ENCODE measurements at places on chromosomes 1 and 21. TPM values are rescaled to one million over a fixed set of nuclear protein-coding genes. Genes with fewer than 3 reads are reported as not detected.

EXTL1 gene
- 5.0 TPM for total RNA-seq

CELA3B gene
- total RNA-seq: not detected

ILDR2 gene
- 0.47 TPM for total RNA-seq

TMEM81 gene
- total RNA-seq: 0.76 TPM

TEDDM1 gene
- total RNA-seq: not detected

KDF1 gene
- 39.3 TPM for total RNA-seq

TRABD2B gene
- 2.6 TPM for total RNA-seq

MNDA gene
- 4.2 TPM for total RNA-seq

TMEM51 gene
- total RNA-seq: 12.2 TPM

HPCAL4 gene
- total RNA-seq: not detected

CELSR2 gene
- total RNA-seq: 145 TPM

SNIP1 gene
- 13.5 TPM for total RNA-seq

- H3K36me3 ChIP-seq: peaks cover 36% of the 10 kb centered on the region
- H3K4me3 ChIP-seq: no peak overlapping the region
- no peak overlapping the region for H3K27ac ChIP-seq
- DNase-seq: no peak
- H3K27me3 ChIP-seq: no peaks in the 10 kb centered on the region
Observed at GRCh38 chr1:51750218-51750617, 128.3 kb downstream of the NRDC start.

DNA sequence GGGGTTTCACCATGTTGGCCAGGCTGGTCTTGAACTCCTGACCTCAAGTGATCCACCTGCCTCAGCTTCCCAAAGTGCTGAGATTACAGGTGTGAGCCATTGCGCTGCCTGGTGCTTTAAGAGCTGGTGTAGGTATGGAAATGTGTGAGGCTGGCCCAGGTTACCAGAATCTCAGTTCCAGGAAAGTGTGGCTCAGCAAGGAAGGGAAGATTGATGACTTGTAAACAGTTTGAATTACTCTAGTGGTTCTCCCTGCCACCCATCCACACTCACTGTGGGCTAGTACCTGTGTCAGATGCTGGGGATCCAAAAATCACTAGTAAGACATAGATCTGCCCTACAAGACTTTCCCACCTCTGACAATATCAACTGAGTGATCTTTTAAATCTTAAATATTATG lies 34.5 kb upstream of the SLC35D1 start:
- H3K27me3 ChIP-seq: no peaks in the 10 kb centered on the region
- H3K4me1 ChIP-seq: no peaks in the 10 kb centered on the region
- no peak overlapping the region for H3K27ac ChIP-seq
- no peak for DNase-seq

- no peak for DNase-seq
- H3K4me1 ChIP-seq: no peaks in the 10 kb centered on the region
- no peak overlapping the region for H3K27ac ChIP-seq
- no peak overlapping the region for H3K4me3 ChIP-seq
- no peaks in the 10 kb centered on the region for H3K27me3 ChIP-seq
Observed at GRCh38 chr1:57553666-57554065, 129.8 kb upstream of the DAB1 start.

- no peaks in the 10 kb centered on the region for H3K27me3 ChIP-seq
- H3K36me3 ChIP-seq: no peaks in the 10 kb centered on the region
- H3K27ac ChIP-seq: no peak overlapping the region
- peaks cover 16% of the 10 kb centered on the region for H3K4me1 ChIP-seq
Observed at GRCh38 chr1:109104364-109105151, 9.4 kb upstream of the ELAPOR1 start.

- peak; percentile 10 for DNase-seq
- H3K27ac ChIP-seq: no peak overlapping the region
- no peak overlapping the region for H3K4me3 ChIP-seq
- no peaks in the 10 kb centered on the region for H3K36me3 ChIP-seq
- H3K4me1 ChIP-seq: peaks cover 11% of the 10 kb centered on the region
Observed at GRCh38 chr1:43334453-43335205, 3.0 kb upstream of the MPL start.

GRCh38 chr1:173128742-173129141 lies 78.0 kb upstream of the TNFSF18 start:
- no peaks in the 10 kb centered on the region for H3K36me3 ChIP-seq
- no peak overlapping the region for H3K27ac ChIP-seq
- no peak overlapping the region for H3K4me3 ChIP-seq
- DNase-seq: no peak

GRCh38 chr1:182293119-182293589 lies 98.4 kb downstream of the GLUL start:
- peaks cover 21% of the 10 kb centered on the region for H3K4me1 ChIP-seq
- H3K27ac ChIP-seq: no peak overlapping the region
- DNase-seq: no peak
- H3K36me3 ChIP-seq: no peaks in the 10 kb centered on the region

DNA sequence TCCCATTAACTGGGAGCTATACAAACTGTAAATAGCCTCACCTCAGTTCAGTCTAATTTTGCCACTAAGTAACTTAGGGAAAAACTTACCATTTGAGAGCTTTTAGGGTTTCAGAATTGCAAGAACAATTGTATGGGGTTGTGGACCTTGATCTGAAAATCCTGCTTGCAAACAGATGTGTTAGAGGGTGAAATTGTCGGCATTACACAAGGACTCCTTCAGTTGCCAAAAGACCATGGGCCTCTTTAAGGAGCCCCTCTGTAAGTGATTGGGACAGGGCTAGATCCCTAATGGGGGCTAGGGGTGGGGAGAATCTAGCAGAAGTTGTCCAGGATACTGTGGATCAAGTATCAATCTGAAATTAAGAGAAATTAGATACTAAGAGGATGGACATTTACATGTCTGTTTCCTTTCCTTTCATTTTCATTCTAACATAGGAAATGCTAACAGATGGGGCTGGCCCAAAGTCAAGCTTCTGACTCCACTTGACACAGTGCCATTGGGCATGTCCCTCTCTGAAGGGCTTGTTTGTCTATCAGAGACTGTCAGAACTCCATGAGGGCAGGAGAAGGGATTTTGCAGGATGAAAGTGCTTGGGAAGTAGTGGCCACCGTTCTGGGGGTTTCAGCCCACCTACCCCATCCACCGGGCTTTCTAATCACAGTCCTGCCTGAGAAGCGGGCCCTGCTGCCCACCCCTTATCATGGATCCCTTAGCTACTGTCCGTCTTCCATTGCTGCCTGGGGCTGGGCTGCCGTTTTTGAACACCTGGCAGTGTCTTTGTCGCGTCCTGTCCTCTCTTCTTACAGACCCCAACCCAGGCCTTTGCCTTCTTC lies 54.7 kb downstream of the STUM start:
- H3K36me3 ChIP-seq: no peaks in the 10 kb centered on the region
- H3K4me1 ChIP-seq: peaks cover 43% of the 10 kb centered on the region
- no peaks in the 10 kb centered on the region for H3K27me3 ChIP-seq
- peak overlapping the region; percentile 87 for H3K27ac ChIP-seq

DNA sequence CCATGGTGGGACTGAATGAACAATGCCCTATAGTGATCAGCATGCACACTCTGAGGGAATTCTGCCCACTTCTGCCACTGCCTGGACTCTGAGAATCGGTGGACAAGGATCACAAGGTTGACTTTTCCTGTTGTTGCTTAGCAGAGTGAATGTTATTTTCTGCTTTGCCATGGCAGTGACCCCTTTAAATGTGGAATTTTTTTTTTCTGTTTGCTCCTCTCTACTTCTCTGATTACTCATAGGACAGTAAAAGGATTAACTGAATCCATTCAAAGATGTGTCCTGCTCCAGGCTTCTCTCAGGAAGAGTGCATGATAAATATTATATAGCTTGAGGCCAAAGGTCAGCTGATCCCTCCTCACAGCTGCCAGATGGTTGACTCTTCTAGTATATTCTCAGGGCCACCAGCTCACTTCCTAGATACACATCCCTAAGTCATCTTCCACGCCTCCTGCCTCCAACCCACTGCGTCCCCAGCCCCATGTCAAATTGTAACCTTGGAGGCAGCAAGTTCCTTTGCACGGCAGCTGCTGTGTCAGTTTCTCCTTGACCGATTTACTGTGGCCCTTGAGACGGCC lies 74.0 kb upstream of the RALGPS2 start:
- no peaks in the 10 kb centered on the region for H3K27me3 ChIP-seq
- H3K36me3 ChIP-seq: no peaks in the 10 kb centered on the region
- H3K4me1 ChIP-seq: peaks cover 1% of the 10 kb centered on the region
- H3K27ac ChIP-seq: no peak overlapping the region
- DNase-seq: no peak

GRCh38 chr1:240936911-240937668 lies 325.1 kb upstream of the GREM2 start:
- H3K4me3 ChIP-seq: no peak overlapping the region
- no peak for DNase-seq
- no peaks in the 10 kb centered on the region for H3K4me1 ChIP-seq

GRCh38 chr1:15446212-15446611 lies 8.0 kb downstream of the CTRC start:
- DNase-seq: no peak
- H3K27me3 ChIP-seq: peaks cover 10% of the 10 kb centered on the region
- no peaks in the 10 kb centered on the region for H3K36me3 ChIP-seq
- no peak overlapping the region for H3K27ac ChIP-seq

GRCh38 chr1:23367451-23367790 lies 2.2 kb downstream of the ZNF436 start:
- peak overlapping the region; percentile 98 for H3K27ac ChIP-seq
- peak overlapping the region; percentile 65 for H3K4me3 ChIP-seq
- peaks cover 31% of the 10 kb centered on the region for H3K36me3 ChIP-seq
- H3K4me1 ChIP-seq: peaks cover 57% of the 10 kb centered on the region
- peak; percentile 64 for DNase-seq

DNA sequence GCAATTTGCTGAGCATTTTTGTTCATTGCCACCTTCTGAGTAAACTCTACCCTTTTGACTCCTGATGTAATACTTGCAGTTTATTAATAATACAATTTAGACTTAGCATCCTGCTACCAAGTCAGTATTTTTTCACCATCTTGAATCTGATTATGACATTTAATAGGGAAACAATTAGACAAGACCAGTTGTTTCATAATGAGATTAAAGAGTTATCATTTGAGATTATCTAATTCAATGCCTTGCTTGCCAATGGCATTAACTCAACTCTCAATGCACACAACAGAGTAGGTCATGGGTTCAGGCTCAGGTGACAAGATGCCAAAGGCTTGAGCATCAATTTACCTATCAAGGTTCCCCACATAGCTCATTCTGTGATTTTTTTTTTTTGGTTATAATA lies 488.4 kb downstream of the DISC1 start:
- peaks cover 4% of the 10 kb centered on the region for H3K4me1 ChIP-seq
- H3K4me3 ChIP-seq: no peak overlapping the region
- H3K27me3 ChIP-seq: no peaks in the 10 kb centered on the region
- H3K36me3 ChIP-seq: no peaks in the 10 kb centered on the region
- H3K27ac ChIP-seq: no peak overlapping the region

- no peak for DNase-seq
- no peak overlapping the region for H3K27ac ChIP-seq
- H3K27me3 ChIP-seq: no peaks in the 10 kb centered on the region
- H3K4me3 ChIP-seq: no peak overlapping the region
Observed at GRCh38 chr1:66490816-66491215, 43.1 kb upstream of the SGIP1 start.

All from suprapubic skin (tissue), 4 donors.